ENCODE measurements at places on chromosomes 7 and 10.

GRCh38 chr7:35035511-35035961, 1.7 kb downstream of the DPY19L1 start:
- DNase-seq, result peak; percentile 47

DNA sequence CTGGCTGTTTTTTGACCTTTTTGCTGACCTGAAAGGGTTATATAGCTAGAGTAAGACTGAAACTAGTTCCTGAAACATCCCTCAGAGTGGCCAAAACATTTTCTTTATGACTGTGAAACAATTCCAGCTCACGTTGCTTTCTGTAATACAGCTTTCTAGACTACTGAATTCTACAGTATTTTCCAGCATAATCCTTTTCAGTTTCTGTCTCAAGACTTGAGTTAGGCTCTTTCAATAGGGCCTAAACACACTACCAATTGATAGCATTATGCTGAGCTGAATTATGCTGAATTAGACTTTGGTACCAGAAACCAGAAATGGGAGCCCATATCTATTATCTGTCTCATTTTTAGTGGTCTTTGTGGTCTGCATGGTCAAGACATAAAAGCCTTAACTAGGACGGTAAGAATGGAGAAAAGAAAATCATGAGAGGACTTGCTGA, 72.6 kb downstream of the EPDR1 start:
- no peak for DNase-seq

- DNase-seq, result no peak
Observed at GRCh38 chr7:46633200-46633599, 712.1 kb upstream of the IGFBP3 start.

- DNase-seq, result no peak
Observed at GRCh38 chr7:93179173-93179572, 31.0 kb upstream of the SAMD9L start.

DNA sequence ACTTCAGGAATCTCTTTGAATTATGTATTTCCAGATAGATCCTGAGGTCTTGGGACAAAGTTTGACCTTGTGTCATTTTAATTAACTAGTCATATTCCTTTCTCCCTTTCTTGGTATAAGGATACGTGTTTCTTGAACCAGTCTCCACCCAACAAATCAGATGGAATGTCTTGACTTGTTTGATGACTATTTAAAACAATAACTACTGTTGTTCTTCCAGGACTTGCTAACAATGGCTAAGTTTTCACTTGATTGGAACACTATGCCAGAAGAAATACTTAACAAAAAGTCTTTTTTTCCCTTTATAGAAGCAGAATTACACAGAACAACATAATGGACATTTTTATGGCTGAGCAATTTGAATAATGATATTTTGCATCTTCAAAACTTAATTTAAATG, 43.0 kb upstream of the WIPF3 start:
- no peak for DNase-seq

- DNase-seq, result no peak
Observed at GRCh38 chr7:116400522-116400921, 99.0 kb upstream of the CAV2 start.

DNA sequence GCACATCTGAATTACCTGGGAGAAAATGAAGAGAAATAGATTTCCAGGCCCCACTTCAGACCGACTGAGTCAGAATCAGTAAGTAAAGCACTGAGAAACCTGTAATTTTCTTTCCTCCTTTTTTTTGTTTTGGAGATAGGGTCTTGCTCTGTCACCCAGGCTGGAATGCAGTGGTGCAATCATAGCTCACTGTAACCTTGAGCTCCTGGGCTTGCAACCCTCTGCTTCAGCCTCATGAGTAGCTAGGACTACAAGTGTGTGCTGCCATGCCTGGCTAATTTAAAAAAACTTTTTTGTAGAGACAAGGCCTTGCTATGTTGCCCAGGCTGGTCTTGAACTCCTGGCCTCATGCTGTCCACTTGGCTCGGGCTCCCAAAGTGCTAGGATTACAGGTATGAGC, 260.2 kb downstream of the STK31 start:
- no peak for DNase-seq

GRCh38 chr10:79059859-79060379, 8.8 kb upstream of the ZMIZ1 start:
- no peak for DNase-seq

DNA sequence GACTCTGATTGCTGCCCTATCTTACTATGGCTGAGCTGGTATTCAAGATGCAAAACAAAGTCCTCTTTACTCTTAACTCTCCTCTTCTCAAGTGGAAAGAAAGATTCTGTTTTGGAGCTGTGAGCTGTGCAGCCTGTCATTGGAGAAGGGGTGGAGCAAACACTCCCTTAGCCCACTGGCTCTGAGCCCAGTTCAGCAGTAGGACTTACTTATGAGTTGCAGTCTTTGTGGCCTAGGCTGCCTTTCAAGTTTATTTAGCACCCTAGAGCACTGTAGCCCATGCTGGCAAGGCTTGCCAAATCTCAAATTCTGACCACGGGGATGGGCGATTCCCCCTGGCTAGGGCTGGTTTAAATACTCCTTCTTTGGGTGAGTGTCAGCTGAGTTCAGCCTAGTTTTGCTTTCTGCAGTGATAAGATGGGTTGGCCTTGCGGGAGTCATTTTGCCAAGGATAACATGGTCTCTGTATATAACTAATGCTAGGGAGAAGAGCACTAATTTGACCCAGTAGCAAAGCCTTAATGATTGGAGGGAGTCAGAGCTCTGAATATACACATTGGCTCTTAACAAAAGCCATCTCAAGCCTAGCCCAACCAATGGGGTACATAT, 110.2 kb downstream of the MYO3A start:
- no peak for DNase-seq

GRCh38 chr10:117188371-117188770, 8.9 kb upstream of the KCNK18 start:
- no peak for DNase-seq
